Epithelial cell of esophagus (primary cell): ENCODE measurements at places on chromosomes 16 and 17.

- peak; percentile 29 for DNase-seq
Measured at GRCh38 chr17:63082273-63082861, 116.3 kb downstream of the TANC2 start.

DNA sequence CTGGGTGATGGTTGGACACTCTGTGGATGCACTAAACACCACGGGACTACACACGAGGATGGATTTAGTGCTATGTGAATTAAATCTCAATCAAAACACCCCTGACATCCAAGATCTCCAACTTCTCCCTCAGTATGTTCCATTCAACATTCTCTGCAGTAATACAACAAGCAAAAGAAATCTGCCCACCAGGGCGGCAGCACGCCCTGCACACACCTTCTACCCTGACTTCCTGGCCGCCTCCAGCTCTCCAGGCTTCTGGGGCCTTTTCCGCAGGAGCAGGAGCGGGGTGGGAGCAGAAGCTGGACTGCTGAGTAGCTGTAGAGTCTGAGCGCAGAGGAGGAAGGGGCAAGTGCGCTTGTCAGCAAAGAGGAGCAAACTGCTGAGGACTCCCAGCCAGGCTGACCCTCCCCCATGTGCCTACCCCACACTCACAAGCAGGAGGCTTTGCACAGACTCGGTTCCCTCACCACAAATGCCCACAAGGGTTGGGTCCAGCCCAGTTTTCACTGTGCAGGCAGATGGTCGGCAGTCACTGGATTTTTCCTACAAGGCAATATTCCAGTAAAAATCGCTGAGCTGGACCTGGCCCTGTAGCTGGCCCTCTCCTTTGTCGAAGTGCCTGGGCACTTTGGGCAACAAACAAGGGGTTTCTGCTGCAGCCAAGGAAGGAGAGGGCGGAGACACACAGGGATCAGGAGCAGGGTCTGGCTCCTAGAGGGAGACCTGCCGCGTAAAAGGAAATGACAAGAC is 22.8 kb downstream of the ZDHHC7 start:
- DNase-seq: no peak

- no peak for DNase-seq
Measured at GRCh38 chr17:83125515-83126274, 46.3 kb downstream of the METRNL start.

- DNase-seq: no peak
Measured at GRCh38 chr16:83623892-83624291, 183.9 kb upstream of the HSBP1 start.

- DNase-seq: no peak
Measured at GRCh38 chr17:1958134-1958881, 66.8 kb downstream of the RTN4RL1 start.

GRCh38 chr17:4712526-4712925 is 2.1 kb downstream of the ARRB2 start:
- DNase-seq: peak; percentile 24

- no peak for DNase-seq
Measured at GRCh38 chr16:77612596-77612995, 109.7 kb upstream of the NUDT7 start.

DNA sequence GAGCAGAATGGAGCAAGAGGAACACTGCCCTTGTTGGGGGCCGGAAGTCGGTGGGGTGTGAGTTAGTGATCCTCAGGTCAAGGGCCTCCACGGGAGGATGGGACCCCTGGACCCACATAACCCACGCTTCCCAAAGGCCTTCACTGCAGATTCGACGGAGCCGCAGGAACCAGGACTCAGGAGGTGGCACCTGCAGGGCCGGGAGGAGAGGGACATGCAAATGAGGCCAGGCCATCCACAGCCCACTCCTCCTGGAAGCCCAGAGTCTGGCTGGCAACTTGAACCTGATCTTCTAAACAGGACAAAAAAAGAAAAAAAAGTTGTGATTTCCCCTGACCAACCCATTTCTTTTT is 299.9 kb downstream of the SOX9 start:
- no peak for DNase-seq

DNA sequence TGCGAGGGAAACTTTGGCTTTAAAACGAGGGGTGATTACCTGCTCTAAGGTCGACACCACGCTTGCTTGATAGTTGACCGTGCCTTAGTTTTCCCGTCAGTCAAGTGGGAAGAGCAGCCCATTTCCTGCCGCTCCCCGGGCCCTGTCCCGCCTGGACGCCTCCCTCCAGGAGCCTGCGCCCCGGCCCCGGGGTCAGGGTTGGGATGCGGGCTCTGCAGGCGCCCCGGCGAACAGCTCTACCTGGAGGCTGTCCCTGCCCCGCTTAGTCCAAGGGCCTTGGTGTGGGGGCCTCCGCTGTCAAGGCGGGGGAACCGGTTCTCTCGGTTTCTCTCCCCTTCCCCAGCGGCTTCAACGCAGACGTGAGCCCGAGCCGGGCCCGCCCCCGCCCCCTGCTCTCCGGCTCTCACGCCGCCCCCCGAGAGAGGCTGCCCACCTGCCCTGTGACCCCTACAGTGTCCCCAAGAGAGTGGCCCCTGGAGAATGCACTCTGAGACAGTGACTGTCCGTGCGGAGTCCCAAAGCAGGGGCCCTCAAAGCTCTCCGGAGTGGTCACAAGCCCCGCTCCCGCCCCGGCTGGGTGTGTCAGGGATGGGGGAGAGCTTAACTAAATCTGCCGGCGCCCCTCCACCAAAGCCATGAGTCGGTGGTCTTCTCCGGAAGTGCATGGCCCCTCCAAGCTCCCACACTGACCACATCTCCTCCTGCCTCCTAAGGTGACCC is 117.4 kb upstream of the SMURF2 start:
- no peak for DNase-seq

DNA sequence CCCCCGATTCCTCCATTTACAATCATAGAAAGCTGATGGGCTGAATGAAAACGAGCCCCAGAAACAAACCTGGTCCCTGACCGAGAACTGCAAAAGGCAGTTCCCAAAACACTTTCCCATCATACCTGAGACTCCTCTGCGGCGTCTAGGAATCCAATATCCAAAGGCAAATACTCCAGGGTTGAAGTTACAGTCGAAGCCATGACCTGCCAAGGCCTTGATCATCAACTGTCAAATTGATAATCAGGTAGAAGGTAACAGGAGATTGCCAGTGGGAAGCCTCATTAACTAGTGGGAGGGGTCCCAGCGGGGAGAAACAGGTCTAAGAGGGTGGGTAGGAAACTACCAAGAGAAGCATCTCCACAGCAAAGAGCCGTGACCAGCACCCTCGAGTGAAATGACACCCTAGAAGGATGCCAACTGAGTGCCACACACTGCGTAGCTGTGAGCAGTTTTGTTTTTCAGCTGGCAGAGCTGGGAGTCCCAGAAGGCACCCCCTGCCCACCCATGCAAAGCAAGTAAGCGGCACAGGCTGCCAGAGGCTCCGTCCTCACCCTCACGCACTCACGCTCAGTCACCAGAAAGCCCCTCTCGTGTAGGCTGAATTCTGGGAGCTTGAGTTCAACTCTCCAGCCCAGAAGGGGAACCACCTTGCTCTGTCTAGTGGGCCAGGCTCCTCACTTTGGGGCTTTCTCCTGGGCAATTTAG is 146.1 kb downstream of the GAS7 start:
- DNase-seq: no peak

GRCh38 chr16:26644912-26645543 is 421.7 kb upstream of the C16orf82 start:
- DNase-seq: no peak

GRCh38 chr17:37111329-37111728 is 162.6 kb downstream of the AATF start:
- DNase-seq: no peak

DNA sequence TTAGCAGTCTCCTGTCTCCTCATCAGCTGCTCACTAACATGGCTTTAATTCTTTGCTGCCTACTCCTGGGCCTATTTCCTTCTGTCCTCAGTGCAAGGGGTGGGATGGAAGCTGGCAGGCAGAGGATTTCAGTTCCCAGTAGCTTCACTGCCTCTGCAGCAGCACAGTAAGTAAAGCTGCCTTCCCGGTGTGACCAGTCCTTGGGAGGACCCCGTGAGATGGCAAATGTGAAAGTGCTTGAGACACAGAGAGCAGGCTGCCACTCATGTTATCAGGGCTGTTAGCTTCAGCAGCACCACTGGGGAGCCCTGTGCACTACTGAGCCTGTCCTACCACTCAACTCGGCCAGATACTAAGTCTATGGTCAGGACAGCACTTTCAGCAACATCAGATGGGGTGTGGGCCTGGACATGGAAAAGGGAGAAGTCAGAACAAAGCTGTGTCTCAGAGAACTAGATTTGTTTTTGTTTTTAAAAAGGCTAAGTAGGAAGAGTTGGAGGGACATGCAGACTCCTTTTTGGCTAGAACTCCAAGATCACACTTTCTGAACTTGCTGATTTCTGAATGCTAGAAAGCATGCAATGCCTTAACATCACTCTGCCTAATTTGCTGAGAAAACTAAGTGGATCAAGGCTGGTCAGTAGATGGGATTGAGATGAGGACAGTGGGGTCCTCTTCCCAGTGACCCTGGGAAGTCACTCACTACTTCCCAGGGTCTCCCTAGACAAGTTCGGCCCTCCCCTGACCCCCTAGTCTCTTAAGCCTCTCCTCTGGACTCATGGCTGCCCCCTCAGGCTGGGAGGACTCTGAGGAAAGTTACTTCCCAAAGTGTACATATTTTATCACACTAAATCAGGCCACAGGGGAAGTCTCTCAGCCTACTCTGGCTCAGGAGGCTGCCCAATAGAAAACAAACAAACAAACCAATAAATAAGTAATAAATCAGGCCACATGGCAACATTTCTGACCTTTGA is 1.1 kb downstream of the ACSF2 start:
- DNase-seq: peak; percentile 48

GRCh38 chr16:88333848-88334777 is 48.6 kb upstream of the ZNF469 start:
- DNase-seq: no peak

DNA sequence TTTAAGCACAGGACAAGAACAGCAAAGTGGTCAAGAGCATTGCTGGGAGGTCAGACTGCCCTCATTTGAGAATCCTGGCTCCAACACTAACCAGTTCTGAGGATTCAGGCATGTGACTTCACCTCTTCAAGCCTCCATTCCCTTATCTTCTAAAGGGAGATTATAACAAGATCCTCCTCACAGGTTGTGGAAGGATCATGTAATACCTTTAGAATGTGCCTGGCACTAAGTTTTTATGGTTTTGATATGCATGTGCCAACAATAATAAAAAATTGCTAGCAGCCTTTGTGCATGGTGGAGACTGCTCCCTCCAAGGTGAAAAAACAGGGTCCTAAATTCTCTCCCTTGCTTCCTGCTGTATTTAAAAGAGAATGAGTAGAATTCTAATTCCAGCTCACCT is 36.0 kb upstream of the ADAMTS18 start:
- DNase-seq: no peak
